ENCODE measurements at places on chromosomes 2 and 18. TPM values are rescaled to one million over a fixed set of nuclear protein-coding genes. Genes with fewer than 3 reads are reported as not detected.

Gene KRCC1
- 15.1 TPM for total RNA-seq

Gene PMAIP1
- total RNA-seq: 33.0 TPM

Gene TTC32
- 5.1 TPM for total RNA-seq

Gene CNDP1
- 0.15 TPM for total RNA-seq

Gene REG1B
- total RNA-seq: not detected

Gene ARHGAP25
- 0.30 TPM for total RNA-seq

Gene ADGRF3
- not detected for total RNA-seq

Gene MC5R
- total RNA-seq: not detected

Gene TGFBRAP1
- total RNA-seq: 9.8 TPM

Gene CAVIN2
- total RNA-seq: 28.5 TPM

Gene UPP2
- total RNA-seq: not detected

Gene C1D
- 8.9 TPM for total RNA-seq

Gene MEP1B
- total RNA-seq: not detected

Gene TMEM163
- total RNA-seq: not detected

Gene CYB5A
- total RNA-seq: 121 TPM

Gene CRACDL
- under 0.01 TPM for total RNA-seq

Gene MAPRE3
- total RNA-seq: 1.3 TPM

Gene RAB6C
- total RNA-seq: not detected

Gene HOXD4
- not detected for total RNA-seq

Gene CCDC178
- total RNA-seq: not detected

Gene TEX261
- 24.0 TPM for total RNA-seq

Gene SERPINB7
- total RNA-seq: 4.2 TPM

Gene FEV
- total RNA-seq: not detected

Gene MAL
- not detected for total RNA-seq

Gene PDE1A
- total RNA-seq: not detected

Gene MDH1B
- 0.34 TPM for total RNA-seq

Gene PKDCC
- total RNA-seq: 52.9 TPM

Gene MPPE1
- 13.1 TPM for total RNA-seq

Gene SIX3
- total RNA-seq: not detected

Gene HOXD1
- not detected for total RNA-seq

Gene GDF7
- not detected for total RNA-seq

Gene TUBA4A
- total RNA-seq: 24.7 TPM

Gene DUSP2
- total RNA-seq: 1.2 TPM

Gene APOB
- not detected for total RNA-seq

Gene KIAA2012
- total RNA-seq: not detected

Gene FOXD4L1
- not detected for total RNA-seq

Gene KCNF1
- total RNA-seq: 0.59 TPM

Gene ID2
- 27.2 TPM for total RNA-seq

Gene SNORC
- 1.5 TPM for total RNA-seq

Data from bronchus fibroblast of lung (primary cell).